CD4-positive, alpha-beta T cell treated with Interleukin-4 for 1 hour (primary cell): ENCODE measurements at places on chromosomes 7 and 10.
A peak's percentile ranks its signal among the peaks of the same experiment; 100 is the strongest.

- no peak for DNase-seq
Measured at GRCh38 chr10:97850446-97850845, 803 bp downstream of the GOLGA7B start.

DNA sequence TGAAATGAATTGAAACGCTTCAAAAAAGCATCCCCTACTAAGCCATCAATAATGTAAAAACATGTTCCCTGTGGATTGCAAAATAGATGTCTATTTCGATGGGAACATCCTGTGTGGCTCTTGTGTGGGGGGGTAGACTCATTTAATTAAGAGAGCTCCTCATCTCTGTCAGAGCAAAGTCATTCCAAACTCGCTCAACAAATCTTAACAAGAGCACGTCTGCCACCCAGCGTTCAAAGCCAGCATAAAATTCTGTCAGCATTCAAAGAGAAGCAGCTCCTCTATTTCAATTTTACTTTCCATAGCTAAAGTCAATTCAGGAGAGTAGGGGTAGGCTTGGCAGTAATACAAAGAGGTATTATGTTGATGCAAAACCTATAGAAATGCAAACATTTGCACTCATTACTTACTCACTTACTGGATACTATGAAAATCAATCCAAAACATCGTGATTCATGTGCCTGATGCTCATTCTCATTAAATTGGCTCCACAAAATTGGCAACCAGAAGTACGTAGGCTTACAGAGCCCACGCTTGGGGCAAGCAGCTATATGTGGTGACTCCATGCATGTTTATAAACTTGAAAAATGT is 114.9 kb downstream of the IPMK start:
- peak; percentile 17 for DNase-seq

DNA sequence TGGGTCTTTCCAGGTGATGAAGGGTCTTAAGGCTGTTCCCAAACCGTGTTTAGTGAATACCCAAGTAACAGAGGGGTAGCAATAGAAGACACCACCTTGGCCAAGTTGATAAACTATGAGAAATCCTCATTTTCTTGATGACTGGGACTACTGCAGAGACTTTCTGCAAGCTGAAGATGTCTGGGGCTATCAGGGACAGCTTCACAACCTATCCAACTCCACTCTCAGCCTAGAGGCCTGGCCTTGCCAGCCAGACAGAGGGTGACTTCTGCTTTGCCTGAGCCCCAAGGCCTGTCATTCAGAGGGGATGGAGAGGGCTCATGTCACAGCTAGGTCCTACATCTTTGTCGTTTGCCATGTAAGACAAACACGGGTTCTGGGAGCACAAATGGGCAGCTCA is 255.9 kb upstream of the GRB10 start:
- no peak for DNase-seq

- DNase-seq, result no peak
Measured at GRCh38 chr7:114141415-114141814, 222.6 kb upstream of the PPP1R3A start.

DNA sequence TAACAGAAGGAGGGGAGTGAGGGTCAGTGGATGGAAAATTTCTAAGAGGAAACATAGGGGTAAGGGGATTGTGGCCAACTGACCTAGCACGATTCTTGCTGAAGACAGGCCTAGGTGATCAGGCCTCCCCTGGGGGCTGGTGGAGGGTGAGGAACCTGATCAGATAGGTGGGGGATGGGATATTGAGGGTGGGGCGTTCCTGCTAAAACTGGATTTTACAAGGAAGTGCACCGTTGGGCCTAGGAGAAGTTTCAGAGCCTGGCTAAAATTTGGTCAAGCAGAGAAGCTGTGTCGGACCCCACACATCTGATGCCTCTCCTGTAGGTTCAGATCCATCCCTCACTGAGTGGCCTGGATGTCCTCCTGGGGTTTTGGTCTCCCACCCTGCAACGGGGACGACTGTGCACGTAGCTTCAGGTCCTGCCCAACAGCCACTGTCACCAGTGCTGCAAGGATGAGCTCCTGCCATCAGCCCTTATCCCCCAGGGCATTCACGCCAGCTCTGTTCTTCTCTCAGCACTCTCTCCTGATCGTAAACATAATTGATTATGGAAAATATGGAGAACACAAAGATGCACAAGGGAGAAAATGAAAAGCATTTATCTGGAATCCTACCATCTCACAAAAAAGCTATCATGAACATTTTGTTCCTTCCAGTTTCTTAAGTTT is 89.9 kb downstream of the ADCY1 start:
- no peak for DNase-seq

- peak; percentile 19 for DNase-seq
Measured at GRCh38 chr7:64180989-64181388, 26.0 kb upstream of the ZNF735 start.

DNA sequence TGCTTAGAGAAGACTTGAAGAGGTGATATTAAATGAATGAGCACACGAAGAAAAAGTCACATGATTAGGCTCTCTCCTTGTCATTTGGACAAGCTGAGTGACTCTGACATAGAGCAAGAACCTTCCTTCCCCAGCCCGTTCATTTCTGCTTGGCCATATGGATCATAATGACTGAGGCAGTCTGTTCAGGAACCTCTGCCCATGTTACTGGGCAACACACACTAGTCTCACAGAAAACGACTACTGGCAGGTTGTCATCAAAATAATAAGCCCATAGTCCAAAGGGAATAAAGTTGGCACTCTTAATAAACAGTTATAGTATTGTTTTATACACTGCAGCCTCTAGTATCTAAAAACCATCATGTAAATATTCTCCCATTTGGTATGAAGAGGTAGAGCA is 635.0 kb downstream of the REEP3 start:
- no peak for DNase-seq

- DNase-seq, result no peak
Measured at GRCh38 chr10:131897297-131897899, 3.4 kb upstream of the PPP2R2D start.

DNA sequence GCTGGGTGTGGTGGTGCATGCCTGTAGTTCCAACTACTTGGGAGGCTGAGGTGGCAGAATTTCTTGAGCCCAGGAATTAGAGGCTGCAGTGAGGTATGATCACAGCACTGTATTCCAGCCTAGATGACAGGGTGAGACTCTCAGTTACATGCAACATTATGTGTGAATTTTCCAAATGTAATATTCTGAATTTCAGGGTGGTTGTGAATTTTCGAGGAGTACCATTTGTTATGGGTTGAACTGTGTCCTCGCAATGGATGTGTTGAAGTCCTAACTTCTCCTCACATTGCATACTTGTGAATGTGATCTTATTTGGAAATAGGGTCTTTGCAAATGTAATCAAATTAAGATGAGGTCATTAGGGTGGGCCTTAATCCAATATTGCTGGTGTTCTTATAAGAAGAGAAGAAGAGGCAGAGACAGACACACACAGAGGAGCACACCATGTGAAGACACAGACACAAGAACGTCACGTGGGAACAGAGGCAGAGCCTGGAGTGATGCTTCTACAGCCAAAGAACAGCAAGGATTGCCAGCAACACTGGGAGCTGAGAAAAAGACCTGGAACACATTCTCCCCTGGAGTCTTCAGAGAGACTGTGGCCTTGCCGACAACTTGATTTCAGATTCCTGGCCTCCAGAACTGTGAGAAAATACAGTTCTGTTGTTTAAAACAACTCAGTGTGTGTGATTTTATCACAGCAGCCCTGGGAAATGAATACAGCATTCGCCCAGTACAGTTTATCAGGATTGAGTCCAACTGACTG is 91.9 kb downstream of the ZNF783 start:
- DNase-seq, result no peak

- DNase-seq, result peak; percentile 21
Measured at GRCh38 chr7:138258197-138258559, 181.9 kb downstream of the AKR1D1 start.

GRCh38 chr10:126286256-126286780 is 102.0 kb downstream of the ADAM12 start:
- no peak for DNase-seq

GRCh38 chr10:19332304-19332703 is 283.7 kb downstream of the MALRD1 start:
- DNase-seq, result no peak

DNA sequence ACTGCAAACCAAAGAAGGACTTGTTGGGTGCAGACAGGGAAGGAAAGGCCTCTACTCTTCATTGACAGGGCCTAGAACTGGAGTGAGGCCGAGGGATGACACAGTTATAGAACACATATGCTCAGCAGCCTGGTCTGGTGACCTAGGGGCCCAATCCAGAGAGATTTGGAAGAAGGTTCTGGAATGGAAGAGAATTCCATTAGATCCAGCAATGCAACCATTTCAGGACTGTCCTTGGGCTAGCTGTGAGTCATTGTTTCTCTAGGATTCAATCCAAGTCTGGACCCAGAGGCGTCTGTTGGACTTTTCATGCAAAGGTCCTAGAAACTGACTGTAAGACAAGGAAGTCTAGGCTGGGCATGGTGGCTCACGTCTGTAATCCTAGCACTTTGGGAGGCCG is 59.2 kb downstream of the WIPF3 start:
- no peak for DNase-seq

DNA sequence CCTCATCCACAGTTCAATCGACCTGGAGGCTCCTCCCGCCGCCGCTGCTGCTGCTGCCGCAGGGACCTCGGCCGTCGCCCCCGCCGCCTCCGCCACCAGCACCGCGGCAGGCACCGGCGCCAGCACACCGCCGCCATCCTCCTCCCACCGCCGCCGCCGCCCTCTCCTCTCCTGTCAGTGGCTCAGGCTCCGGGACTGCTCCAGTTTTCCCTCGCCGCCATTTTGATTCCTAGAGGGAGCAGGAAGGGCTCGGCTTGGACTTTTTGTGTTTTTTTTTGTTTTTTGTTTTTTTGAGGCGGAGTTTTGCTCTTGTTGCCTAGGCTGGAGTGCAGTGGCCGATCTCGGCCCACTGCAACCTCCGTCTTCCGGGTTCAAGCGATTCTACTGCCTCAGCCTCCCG is 3.0 kb upstream of the MCM10 start:
- DNase-seq, result peak; percentile 20

GRCh38 chr7:8152489-8153192 is 109.3 kb downstream of the ICA1 start:
- DNase-seq, result peak; percentile 45

DNA sequence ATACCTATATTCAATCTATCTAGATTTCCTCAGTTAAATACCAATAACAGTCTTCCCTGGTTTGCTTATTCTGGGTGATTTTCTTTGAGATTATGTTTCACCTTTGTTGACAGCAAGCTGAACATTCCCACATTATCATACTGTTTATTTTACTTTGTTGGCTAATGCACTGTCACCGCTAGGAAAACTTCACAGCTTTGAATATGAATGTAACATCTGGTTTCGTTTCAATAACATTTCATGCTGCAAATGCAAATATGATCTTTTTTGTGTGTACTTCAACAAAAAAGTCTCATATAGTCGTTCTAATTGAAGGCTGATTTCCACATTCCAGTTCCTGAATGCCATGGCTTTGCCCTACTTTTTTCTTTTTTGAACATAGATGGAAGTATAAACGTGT is 946.3 kb upstream of the GHITM start:
- no peak for DNase-seq

- DNase-seq, result no peak
Measured at GRCh38 chr10:75556320-75556719, 124.9 kb downstream of the LRMDA start.

- peak; percentile 48 for DNase-seq
Measured at GRCh38 chr7:5824297-5824610, 42.8 kb upstream of the RNF216 start.

DNA sequence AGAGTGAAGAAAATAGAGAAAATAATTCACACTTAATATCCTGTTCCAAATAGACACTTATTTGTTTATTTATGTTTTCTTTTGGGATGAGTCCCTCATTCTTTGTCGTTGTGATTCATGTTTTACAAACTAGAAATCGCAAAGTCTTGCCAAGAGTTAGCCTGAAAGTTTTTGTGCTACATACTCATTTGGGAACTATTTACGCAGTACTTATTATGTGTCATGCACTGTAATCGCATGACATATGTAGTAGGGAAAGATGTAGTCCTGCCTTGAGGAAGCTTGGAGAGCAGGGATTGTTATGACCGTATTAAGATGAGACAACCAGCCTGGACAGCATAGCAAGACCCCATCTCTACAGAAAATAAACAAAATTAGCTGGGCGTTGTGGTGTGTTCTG is 189.3 kb downstream of the ABCA13 start:
- DNase-seq, result no peak

DNA sequence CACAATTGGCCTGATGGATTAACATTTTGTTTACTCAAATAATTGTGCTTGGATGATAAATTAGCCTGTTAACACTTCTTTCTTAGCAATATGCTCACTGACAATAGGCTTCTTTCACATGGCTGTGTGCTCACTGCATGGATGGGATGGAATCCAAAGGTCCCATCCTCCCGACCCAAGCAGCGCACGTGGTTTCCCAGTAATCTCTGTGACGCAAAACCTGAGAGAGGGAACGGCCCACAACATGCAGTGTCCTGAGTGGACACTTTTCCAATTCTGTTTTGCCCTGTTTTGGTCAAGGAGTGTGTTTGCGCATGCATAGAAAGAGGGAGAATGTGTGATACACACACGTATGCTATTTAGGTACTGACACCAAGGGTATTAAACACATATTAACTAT is 42.1 kb upstream of the RASGEF1A start:
- no peak for DNase-seq

- DNase-seq, result no peak
Measured at GRCh38 chr7:24406053-24406788, 122.2 kb downstream of the NPY start.

GRCh38 chr7:105157278-105157677 is 143.3 kb downstream of the KMT2E start:
- DNase-seq, result no peak

GRCh38 chr10:76736392-76736791 is 901.2 kb downstream of the KCNMA1 start:
- no peak for DNase-seq
